Effector memory CD4-positive, alpha-beta T cell (primary cell): ENCODE measurements at places on chromosomes 5 and 9.
A peak's percentile ranks its signal among the peaks of the same experiment; 100 is the strongest.

- DNase-seq = no peak
Observed at GRCh38 chr5:137842296-137842695, 25.4 kb upstream of the MYOT start.

DNA sequence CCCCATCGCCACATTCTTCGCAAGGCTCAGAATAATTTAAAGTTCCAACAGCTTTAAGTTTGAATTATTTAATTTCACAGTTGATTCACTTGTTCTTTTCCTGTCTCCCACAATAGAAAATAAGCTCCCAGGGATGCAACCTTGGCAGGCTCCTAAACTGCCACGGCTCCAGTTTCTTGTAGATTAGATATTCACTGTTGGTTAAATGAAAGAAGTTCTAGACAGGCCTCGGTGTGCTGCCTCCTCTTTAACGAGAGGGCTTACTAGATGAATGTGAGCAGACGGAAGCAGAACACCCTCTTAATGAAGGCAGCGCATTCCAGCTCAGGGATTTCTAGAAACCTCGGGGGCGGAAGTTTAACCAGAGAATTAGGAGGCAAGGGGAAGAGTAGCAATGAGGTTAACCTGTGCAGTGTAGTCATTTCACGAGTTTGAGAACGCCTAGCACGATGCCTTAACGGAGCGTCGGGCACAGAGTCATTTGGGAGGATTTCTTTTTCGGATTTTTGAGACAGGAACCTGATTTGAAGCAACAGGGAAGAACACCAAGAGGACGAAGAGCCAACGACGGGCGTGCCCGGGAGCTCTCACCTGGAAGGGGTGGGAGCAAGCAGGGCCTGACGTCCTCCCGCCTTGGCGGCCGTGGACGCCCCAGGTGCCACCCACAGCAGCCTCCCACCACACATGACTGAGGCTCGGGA lies 637 bp upstream of the SMC5 start:
- DNase-seq = no peak

GRCh38 chr9:91516777-91517176 lies 93.1 kb upstream of the NFIL3 start:
- no peak for DNase-seq

DNA sequence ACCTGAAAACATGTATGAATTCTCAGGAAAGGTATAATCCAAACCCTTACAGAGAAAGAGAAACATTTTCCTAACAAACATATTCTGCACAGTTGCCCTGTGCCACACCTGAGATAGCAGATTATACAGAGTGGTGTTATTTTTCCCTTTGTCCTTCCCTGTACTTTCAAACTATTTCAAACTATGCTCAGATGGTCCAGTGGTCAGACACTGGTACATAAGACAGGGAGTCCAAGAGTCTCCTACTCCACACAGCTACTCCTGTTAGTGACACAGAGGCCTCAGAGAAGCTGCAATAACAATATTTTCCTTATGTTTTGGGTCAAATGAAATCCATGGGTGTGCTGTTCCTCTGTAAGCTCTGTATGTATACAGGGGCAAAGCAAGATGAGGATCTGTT lies 30.0 kb upstream of the SLC22A5 start:
- DNase-seq = no peak

- DNase-seq = no peak
Observed at GRCh38 chr9:120921661-120922181, 4.9 kb downstream of the TRAF1 start.

DNA sequence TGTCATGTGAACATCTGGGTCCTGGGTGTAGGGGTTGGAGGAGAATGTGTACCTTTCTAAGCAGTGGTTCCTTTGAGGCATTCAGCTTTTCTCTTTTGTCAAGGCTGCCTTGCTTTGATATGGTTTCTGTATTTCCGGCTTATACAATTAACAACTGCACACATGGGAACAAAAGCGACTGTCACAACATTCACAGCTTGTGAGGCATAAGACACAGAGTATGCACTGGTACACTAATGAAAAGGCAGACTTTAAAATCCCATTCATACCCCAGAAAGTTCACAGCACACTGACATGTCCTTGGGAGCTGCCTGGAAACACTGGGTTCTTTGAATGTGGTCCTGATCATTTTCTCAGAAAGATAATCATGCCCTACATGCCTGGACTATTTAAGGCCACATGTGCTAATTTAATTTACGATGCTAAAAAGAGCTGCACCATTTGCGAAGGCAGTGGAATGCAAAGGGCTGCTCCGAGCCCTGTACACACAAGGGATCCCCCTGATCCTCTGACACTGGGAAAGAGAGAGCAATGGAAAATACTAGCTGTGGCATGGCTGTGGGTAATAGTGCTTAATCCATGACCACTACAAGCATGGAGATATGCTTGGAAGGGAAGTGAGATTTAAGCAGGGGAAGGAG lies 131.8 kb downstream of the EFNA5 start:
- no peak for DNase-seq

DNA sequence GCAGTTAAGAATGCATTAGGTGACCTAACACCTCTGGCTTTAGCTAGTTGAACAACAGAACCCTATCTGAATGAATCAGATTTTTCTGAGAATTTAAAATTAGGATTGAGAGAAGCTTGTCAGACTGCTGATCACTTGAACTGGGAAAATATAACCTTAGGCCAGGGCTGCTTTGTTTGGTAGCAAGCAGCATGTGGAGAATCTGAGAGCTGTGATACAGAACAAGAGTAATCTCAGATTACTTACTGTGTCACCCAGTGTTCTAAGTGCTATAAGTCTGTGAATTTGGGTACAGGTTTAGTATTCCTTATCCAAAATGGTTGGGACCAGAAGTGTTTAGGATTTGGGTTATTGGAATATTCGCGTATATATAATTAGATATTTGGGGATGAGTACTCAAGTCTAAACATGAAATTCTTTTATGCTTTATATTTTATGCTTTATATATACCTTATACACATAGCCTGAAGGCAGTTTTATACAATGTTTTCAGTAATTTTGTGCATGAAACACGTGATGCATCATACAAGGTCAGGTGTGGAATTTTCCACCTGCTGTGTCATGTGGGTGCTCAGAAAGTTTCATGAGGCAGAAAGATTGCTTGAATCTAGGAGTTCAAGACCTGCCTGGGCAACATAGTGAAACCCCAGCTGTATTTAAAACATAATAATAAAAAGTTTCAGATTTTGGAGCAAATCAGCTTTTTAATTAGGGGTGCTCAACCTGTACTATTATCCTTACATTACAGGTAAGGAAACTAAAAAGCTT lies 8.3 kb upstream of the CHD1 start:
- no peak for DNase-seq

DNA sequence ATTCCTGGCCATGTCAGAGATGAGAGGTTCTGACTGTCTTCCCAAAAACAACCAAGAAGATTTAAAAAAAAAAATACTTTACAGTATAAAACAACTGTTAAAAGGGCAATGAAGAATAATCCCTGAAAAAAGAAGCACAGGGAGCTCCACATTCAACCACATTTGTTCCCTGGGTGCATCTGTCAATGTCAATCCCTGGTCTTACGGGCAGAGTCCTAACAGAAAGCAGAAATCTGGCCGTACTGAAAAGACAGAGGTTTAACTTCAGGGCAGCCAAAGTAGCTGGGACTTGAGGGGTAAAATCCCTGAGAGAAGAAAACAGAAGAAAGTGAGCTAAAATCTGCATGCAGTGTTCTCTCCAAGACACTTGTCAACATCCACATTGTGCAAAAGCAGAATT lies 76.6 kb downstream of the RICTOR start:
- DNase-seq = no peak

GRCh38 chr5:91061946-91062562 lies 321.1 kb downstream of the ARRDC3 start:
- DNase-seq = no peak

DNA sequence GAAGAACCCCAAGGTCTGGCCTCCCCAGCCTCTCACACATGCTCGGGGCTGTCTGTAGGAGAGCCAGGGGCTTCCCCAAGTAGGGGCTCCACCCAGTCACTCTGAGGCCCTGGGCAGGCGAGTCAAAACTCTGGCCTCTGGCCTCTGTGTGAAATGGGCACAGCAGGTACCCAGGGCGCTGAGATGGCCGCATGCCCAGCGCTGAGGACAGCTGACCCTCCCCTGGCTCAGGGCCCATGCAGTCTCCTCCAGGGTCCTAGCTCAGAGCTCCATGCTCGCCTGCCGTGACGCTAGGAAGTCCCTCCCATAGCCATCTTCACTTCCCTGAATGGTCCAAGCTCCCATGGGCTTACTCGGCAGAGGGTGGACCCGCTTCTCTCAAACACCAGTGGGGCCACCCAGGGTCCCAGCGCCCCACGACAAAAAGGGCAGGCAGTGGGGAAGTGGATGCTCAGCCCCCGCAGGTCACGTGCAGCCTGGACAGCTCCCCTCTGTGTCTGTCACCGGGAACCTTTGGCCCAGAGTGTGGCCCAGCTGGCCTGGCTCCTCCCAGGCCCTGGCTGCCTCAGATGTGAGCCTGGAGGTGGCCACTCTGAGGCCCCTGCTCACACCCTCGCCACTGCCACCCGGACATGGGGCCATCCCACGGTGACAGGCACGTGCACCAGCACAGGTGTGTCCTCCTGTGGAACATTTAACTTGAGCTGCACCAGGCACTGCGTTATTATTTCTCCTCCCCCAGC lies 12.2 kb upstream of the VAV2 start:
- no peak for DNase-seq

DNA sequence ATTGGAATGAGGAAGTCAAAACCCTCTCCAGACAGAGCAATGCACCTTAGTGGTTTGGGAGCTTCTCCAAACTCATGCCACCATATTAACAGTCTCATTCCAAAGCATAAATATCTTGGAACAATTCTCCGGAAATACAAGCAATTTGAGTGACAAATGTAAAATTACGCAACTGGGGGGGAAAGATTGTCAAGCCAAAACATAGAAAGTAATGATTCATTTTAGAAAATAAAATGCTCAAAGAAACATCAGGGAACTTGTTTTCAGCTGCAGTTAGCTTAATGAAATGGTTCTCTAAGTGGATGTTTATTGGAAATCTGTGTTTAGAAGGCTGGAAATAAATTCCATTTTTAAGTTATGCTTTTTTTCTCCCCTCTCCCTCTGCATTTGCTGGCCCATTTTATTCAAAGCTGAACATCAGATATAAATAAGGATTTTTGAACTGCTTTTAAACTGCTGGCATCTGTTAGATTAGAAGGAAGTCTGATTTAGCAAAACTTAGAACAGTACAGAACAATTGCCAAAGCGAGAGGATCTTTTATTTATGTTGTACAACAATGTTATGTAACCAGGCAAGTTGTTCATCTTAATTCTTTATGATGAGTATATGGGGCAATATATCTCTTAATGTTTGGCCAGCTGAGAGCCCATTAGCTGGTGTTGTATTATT lies 551.9 kb downstream of the PRELID2 start:
- DNase-seq = no peak

- DNase-seq = no peak
Observed at GRCh38 chr9:109453210-109453842, 44.8 kb downstream of the PTPN3 start.

DNA sequence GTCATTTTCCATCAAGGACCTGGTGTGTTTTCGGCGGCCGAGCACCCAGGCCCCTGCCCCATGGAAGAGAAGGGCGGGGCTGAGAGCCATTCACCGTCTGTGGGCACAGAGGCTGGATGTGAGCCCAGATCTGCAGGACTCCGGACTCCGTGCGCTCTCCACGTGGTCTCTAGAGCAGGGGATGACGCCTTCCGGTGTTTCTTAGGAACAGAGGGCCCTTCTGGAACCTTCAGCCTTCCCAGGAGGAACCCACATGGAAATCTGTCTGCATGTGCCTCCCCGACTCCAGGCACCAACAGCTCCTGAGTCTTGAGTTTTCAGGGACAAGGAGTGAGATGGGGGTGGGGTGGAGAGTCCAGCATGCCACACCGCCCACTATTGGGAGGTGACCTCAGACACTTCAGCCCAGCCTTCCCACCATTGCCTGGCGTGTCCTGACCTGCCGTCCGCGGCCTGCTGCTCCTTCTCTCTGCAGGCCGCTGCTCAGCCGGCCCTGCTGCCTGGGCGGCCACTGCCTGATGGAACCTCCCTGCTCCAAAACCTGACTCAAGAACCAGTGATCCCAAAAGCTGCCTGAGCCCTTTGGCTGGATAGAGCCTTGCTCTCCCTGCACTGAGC lies 2.4 kb upstream of the RXRA start:
- no peak for DNase-seq

GRCh38 chr5:10863763-10864383 lies 102.8 kb upstream of the DAP start:
- DNase-seq = peak; percentile 16

DNA sequence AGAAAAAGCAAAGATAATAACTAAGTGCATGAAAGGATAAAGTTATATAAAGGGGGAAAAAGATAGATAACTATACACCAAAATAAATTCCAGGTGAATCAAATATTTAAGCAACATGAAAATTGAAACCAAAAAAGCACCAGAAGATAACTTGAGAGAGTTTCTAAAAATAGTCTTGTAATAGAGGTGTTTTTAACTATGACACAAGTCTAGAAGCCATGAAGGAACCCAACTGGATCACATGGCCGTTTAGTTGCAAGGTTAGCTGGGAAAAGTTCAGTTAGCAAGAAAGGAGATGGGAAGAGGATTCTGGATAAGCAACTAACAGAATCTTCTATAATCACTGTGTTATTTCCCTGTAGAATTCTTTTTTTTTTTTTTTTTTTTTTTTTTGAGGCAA lies 9.2 kb upstream of the RASA1 start:
- no peak for DNase-seq

DNA sequence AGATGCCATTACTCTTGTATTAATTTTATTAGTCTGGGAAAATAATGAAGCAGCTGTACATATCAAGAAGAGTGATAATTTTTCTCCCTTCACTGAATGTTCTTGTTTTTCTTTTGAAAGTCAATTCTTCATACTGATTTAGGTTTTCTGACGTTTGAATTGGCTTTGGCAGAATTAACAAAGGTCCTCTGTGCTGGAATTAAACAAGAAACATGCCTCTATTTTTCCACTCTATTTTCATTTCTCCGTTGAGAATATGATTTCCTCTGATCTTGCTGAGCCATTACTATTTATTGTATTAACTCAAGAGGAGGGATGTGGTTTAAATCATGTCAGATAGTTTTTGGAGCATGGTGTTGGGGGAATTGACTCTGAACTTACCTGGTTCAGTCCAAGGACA lies 42.3 kb downstream of the ANKDD1B start:
- no peak for DNase-seq

GRCh38 chr5:37869216-37869615 lies 29.4 kb upstream of the GDNF start:
- DNase-seq = no peak

DNA sequence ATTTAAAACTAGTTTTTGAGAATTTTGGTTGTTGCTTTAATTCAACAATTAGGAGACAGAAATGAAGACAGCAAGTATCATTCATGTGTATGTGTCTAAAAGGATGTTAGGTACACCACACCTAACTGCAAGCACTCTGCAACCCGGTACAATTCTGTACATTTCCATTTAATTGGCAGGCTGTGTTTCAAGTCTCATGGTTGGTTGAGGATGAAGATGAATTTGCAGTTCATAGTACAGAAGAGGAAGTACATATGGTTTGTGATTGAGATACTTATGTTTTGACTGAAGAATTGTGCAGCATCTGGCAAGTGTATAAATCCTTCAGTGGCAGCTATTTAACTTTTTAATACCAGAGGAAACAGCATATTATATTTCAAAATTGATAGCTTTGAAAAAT lies 628.7 kb upstream of the ZNF608 start:
- no peak for DNase-seq
